Upper lobe of left lung (tissue), 6 donors: ENCODE measurements at places on chromosomes 11 and 22. TPM values are rescaled to one million over a fixed set of nuclear protein-coding genes. Genes with fewer than 3 reads are reported as not detected.

DEUP1 gene
- 1.0 TPM for total RNA-seq

LPXN gene
- 31.5 TPM for total RNA-seq

MGAT3 gene
- 36.8 TPM for total RNA-seq

CATSPER1 gene
- 1.2 TPM for total RNA-seq

SAA1 gene
- total RNA-seq: 9.0 TPM

UCP3 gene
- total RNA-seq: 3.2 TPM

SNU13 gene
- total RNA-seq: 124 TPM

C22orf42 gene
- not detected for total RNA-seq

LAYN gene
- total RNA-seq: 6.1 TPM

MS4A15 gene
- total RNA-seq: 101 TPM

CABP4 gene
- total RNA-seq: 2.4 TPM

CWF19L2 gene
- total RNA-seq: 14.0 TPM

CHEK1 gene
- 2.1 TPM for total RNA-seq

GALNT18 gene
- 51.3 TPM for total RNA-seq

BARX2 gene
- total RNA-seq: 0.30 TPM
